ENCODE measurements at places on chromosomes 1 and 21.

GRCh38 chr21:44086636-44087425, 20.4 kb upstream of the PWP2 start:
- no peak for DNase-seq

- no peak for DNase-seq
Observed at GRCh38 chr1:1989789-1990188, 13.8 kb downstream of the CFAP74 start.

DNA sequence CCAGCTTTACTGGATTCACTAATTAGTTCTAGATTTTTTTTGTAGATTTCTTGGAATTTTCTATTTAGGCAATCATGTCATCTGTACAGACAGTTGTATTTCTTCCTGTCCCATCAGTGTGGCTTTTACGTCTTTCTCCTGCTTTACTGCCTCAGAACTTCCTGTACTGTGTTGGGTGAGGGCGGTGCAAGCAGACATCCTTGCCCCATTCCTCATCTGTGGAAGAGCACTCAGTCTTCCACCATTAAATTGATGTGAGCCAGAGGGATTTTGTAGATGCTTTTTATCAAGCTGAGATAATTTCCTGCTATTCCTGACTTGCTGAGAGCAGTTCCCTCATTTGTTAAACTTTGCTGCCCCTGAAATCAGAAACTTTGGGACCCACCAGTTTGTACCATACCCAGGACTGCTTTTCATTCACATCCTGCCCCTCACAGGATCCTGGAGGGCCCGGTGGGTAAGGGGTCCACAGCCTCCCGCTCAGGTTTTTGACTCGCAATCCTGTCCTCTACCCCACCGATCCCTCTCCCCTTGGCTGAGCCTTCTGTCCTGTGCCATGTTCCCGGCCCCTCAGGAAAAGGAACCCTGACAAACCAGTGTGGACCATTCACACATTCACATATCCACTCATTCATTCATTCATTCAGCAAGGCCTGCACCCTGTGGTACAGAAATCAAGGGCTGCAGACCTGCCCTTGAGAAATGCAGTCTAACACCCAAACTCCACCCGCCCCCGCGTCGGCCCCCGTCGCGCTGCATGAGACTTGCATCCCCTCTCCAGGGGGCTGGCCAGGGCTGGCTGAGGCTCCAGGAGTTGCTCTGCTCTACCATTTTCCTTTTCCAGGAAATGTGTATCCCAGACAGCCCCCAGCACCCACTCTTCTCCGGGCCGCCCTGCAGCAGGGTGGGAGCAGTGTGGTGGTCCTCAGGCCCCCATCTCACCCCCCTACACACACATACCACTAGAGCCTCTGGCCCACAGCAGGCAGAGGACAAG, 246.5 kb upstream of the VAMP3 start:
- DNase-seq, result no peak

DNA sequence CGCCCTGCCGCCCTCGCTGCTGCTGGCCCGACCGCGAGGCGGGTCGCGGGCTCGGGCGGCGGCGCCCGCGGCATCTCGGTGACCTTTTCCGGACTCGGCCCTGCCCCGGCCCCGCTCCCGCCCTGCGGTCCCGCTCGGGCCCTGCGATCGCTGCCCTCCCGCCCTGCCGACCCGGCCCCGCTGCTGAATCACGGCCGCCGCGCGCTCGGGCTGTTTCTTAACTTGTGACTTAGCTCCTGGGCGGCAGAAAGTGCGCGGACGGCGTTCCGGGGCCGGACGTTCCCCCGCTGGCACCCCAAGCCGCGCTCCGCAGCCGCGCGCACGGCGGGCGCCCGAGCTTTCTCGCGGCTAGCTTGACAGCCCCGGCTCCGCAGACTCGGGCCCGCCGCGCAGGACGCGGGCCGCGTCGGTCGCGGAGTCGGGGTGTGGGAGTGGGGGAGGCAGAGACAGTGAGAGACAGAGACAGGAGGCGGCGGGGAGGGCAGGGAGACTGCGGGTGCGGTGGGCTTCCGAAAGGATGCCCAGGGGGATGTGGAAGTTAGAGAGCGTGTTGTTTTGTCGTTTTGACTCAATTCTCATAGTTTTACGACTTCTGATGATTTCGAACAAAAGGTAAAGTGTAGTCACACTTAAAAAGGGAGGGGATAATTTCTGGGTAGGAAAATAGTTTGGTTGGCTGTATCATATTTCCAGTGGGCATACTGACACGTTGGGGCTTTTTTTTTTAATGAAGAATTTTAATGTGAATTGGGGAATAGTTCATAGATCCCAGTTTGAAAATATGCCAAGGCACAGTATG, 49.8 kb downstream of the PRDM2 start:
- no peak for DNase-seq

GRCh38 chr1:15137809-15138208, 15.7 kb upstream of the TMEM51 start:
- DNase-seq, result no peak

DNA sequence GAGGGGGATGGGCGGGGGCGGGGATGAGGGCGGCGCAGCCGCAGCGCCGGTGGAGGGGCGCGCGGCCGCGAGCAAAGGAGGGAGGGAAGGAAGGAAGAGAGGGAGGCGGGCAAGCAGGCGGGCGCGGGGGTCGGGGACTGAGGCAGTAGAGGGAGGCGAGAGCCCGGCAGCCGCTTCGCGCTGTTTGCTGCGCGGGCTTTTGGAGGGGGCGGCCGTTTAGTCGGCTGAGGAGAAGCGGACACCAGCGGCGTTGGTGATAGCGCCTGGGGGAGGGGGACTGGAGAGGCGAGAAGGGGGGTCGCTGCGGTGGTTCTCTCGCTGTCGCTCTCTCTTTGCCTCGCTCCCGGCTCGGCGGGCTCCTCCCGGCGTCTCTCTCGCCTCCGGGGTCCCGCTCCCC, at the start of gene HS2ST1:
Gene HS2ST1, plus strand, starts transcription at position 35 of the 397 bp plus-strand sequence.
- no peak for DNase-seq

DNA sequence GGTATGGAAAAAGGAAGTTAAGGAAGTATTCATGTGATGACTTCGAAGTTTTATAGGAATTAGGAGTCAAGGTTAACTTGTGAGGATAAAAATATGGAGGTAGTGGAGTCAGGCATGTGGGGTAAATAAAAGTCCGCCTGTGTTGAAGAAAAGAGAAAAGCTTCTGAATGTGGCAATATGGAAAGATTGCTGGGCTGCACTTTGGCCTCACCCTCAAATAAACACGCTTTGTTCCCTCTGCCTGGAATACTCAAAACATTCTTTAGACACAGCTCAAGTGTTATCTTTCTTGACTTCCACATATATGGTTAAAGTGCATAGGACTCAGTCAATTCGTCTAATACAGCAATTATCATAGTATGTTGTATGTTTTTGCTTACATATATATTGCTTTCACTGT, 137.7 kb downstream of the PLA2G4A start:
- DNase-seq, result no peak

DNA sequence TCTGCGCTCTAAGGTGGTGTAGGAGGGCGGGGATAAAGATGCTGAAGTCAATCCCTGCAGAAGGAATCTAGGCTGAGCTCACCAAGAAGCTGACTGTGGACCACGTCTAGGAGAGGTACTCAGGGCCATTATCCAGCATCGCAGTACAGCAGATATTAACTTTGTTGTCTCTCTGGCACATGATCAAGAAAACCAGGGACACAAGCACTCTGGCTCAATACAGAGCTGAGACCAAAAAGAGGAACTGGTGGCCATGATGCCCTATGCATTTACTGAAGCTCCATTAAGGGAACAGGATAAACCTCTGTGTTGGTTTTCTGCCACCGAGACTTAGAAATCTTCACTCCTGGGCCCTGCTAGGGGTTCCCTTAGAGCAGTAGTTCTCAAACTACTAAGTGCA, 38.0 kb upstream of the ANGPTL7 start:
- no peak for DNase-seq

GRCh38 chr1:27590917-27591508, 12.9 kb downstream of the AHDC1 start:
- DNase-seq, result no peak
